MM.1S (cell line): ENCODE measurements at places on chromosomes 5 and 9.

DNA sequence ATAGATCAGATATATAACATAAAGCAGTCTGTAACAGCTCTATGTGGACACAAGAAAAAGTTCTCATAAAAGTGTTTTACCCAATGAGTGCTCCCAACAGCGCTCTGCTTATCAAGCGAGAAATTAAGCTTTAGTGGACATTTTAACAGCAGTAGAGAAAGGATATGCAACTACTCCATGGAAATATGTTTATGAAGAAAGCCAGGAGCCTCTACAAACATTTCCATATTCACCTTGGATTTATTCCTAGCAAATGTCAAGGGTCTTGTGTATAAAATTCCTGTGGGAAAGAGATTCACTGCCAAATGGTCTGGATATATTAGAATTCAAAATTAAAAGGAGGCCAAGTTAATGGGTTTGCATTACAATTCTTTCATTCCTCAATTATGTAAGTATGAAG lies 66.5 kb downstream of the DTWD2 start:
- DNase-seq = no peak

DNA sequence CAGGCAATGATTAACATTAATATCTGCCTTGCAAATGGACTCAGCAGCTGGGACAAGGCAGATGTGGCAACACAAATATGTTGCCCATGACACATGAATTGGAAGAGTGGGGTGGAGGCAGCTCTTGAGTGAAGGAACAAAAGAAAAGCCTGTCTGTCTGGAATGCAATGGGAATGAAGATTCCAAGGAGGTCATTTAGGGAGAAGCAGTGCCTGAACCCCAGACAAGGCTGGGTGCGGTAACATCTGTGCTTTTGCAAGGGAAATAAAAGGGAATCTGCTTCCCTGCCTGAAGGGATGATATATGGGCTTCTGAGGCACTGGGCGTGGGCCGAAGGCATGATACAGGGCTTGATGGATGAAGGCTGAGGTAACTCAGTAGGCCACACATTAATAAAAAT lies 94.1 kb upstream of the TRIM32 start:
- no peak for DNase-seq

- DNase-seq = peak; percentile 28
Measured at GRCh38 chr5:90386099-90386710, 23.4 kb downstream of the CETN3 start.

GRCh38 chr5:138077064-138077696 lies 6.7 kb upstream of the WNT8A start:
- peak; percentile 47 for DNase-seq

DNA sequence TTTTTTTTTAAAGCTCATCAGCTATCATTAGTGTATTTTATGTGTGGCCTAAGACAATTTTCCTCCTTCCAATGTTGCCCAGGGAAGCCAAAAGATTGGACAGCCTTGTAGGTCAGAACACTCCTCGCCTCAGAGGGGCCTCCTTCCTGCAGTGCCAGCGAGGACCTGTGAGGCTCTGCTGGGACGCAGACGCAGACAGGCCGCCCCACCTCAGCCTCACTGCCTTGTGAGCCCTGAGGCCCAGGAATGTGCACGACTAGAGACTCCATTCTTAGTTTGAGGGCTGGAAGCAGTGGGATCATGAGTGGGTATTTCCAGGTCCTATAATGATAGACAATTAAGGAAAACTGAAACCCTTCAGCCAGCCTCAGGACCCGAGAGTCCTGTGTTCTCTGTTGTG lies 85.4 kb downstream of the PJA2 start:
- DNase-seq = no peak

DNA sequence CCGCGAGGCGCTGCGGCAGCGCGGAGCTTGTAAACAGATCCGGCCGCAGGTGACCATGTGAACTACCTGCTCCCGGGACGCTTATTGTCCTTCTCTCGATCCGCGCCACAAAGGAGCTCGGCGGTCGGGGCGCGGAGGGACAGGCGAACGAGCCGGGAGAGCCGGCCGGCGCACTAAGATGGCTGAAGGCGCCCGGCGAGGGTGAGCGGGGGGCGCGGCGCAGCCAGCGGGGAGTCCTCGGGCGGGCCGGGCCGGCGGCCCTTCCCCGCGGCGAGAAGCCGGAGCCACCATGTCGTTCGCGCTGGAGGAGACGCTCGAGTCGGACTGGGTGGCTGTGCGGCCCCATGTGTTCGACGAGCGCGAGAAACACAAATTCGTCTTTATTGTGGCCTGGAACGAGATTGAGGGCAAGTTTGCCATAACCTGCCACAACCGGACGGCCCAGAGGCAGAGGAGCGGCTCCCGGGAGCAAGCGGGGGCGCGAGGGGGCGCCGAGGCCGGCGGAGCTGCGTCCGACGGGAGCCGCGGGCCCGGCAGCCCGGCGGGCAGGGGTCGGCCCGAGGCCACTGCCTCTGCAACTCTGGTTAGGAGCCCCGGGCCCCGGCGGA lies 535 bp downstream of the JMY start:
- peak; percentile 12 for DNase-seq
